ENCODE measurements at places on chromosomes 11 and 22. TPM values are rescaled to one million over a fixed set of nuclear protein-coding genes. Genes with fewer than 3 reads are reported as not detected.

The GNAZ gene
- 11.4 TPM for total RNA-seq

The PRR5L gene
- total RNA-seq: 4.0 TPM

The MIOX gene
- 0.41 TPM for total RNA-seq

The CD3D gene
- 0.89 TPM for total RNA-seq

The COX8A gene
- total RNA-seq: 554 TPM

The ST14 gene
- 33.9 TPM for total RNA-seq

The PVALB gene
- total RNA-seq: 4.5 TPM

The HEPACAM gene
- total RNA-seq: not detected

The TREH gene
- not detected for total RNA-seq

The PARVB gene
- total RNA-seq: 5.0 TPM

The OR4C16 gene
- total RNA-seq: not detected

The ALDH3B1 gene
- total RNA-seq: 0.53 TPM

The SLCO2B1 gene
- total RNA-seq: 0.57 TPM

The MUC5AC gene
- total RNA-seq: not detected

The CPSF7 gene
- total RNA-seq: 86.0 TPM

The KCNK4 gene
- total RNA-seq: 0.25 TPM

The MFRP gene
- not detected for total RNA-seq

The APOL6 gene
- total RNA-seq: 0.21 TPM

The GPHA2 gene
- 1.6 TPM for total RNA-seq

The CHST1 gene
- total RNA-seq: 2.4 TPM

The CDC42BPG gene
- total RNA-seq: 21.6 TPM

The POU2AF2 gene
- not detected for total RNA-seq

The TH gene
- total RNA-seq: not detected

The CLDN5 gene
- total RNA-seq: 1.9 TPM

The LRP4 gene
- total RNA-seq: 27.6 TPM

The CARD16 gene
- not detected for total RNA-seq

The OR2AG1 gene
- not detected for total RNA-seq

The MED15 gene
- 67.7 TPM for total RNA-seq

The SCGB1A1 gene
- 1.6 TPM for total RNA-seq

The SUN2 gene
- 30.1 TPM for total RNA-seq

The CPT1B gene
- total RNA-seq: 33.7 TPM

The NCAPH2 gene
- 70.3 TPM for total RNA-seq

The PACSIN3 gene
- 77.1 TPM for total RNA-seq

The AQP11 gene
- total RNA-seq: 1.2 TPM

The ALX4 gene
- total RNA-seq: not detected

The MS4A3 gene
- total RNA-seq: not detected

The MMP11 gene
- 16.5 TPM for total RNA-seq

The SMC1B gene
- total RNA-seq: 0.11 TPM

The NAALADL1 gene
- total RNA-seq: 6.1 TPM

The IFITM1 gene
- total RNA-seq: 544 TPM

The NUP98 gene
- 91.4 TPM for total RNA-seq

The OR10A2 gene
- not detected for total RNA-seq

The CD248 gene
- total RNA-seq: 2.6 TPM

The ADM2 gene
- total RNA-seq: 10.9 TPM

The ZNF280B gene
- total RNA-seq: 5.9 TPM

The FOLH1 gene
- total RNA-seq: not detected

The CCDC188 gene
- not detected for total RNA-seq

The TNNI2 gene
- not detected for total RNA-seq

The GRAMD4 gene
- 33.1 TPM for total RNA-seq

The MMP13 gene
- total RNA-seq: not detected

The DUSP18 gene
- total RNA-seq: 4.4 TPM

Measured in WTC11 (cell line).